ENCODE measurements at places on chromosomes 11 and 22.

DNA sequence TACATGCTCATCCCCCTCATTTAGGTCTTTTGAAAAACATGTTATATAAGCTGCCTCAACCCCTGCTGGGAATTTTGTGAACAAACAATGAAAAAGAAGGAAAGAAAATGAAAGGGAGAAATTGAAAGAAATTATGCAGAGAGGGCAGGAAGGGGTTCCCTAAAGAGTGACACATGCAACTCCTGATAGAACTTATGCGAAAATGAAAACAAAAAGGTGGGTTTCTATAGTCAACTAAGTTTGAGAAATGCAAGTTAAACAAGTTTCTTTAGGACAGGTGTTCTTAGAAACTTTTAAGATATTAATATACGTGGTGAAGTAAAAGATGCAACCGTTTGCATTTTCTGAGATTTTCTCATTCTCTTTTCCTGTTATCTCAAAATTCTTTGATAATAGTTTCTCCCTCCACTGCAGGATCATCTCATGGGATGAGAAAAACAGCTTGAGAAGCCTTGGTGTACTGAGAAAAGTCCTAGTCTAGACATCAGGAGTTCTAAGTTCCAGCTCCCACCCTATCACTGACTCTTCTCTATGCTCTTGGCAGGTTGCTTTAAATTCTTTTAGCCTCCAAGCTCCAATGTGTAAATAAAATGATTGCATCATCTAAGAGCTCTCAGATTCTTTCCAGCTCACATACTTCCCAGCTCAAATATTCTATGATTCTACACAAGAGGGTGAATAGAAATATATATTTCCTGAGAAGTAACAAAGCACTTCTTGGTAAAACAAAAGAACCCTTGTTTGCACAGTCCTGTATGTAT, 109.2 kb downstream of the FAM76B start:
- DNase-seq, result peak; percentile 81

DNA sequence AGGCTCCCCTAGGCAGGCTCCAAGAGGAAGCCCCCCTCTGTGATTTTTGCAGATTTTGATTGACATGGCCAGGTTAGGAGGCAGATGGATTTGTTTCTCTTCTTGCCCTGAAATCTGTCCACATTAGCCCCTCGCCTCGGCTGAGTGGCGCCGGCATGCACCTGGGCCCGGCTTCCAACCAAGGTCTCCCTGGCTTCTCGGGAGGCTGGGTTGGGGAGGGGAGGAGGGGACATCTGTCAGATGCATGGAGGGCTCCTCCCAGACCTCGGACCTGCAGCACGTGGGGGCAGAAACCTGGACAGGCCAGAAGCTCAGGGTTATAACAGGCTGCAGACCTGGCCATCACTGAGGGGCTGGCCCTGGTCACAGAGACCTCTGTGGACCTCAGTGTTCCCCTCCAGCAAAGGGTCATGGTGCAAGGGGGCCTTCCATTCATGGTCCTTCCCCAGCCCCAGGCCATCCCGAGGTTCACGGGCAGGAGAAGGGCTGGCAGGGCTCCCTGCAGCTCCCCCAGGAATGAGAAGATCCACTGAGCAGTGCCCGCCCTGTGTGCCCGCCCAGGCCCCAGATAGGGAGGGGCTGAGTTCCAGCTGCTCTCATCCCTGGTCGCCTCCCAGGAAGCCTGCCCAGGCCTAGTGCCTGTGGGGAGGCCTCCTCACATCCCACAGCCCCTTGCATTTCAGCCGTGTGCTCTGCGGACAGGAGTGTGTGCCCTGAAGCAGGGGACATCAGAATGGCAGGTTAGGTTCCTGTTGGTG, 747.8 kb downstream of the BRD1 start:
- DNase-seq, result no peak

- DNase-seq, result no peak
Observed at GRCh38 chr11:73401217-73401923, 25.2 kb downstream of the RELT start.

- DNase-seq, result peak; percentile 2
Observed at GRCh38 chr11:98600786-98601773, 419.7 kb upstream of the CNTN5 start.

- DNase-seq, result no peak
Observed at GRCh38 chr11:71917646-71918140, 10.7 kb downstream of the XNDC1N start.

- DNase-seq, result peak; percentile 16
Observed at GRCh38 chr11:13837286-13837685, 125.2 kb upstream of the SPON1 start.

- no peak for DNase-seq
Observed at GRCh38 chr11:31243706-31244105, 125.8 kb downstream of the DCDC1 start.

GRCh38 chr11:46978005-46978491, 41.5 kb downstream of the CSTPP1 start:
- no peak for DNase-seq

- DNase-seq, result no peak
Observed at GRCh38 chr11:95922536-95923438, 1.1 kb downstream of the MTMR2 start.

DNA sequence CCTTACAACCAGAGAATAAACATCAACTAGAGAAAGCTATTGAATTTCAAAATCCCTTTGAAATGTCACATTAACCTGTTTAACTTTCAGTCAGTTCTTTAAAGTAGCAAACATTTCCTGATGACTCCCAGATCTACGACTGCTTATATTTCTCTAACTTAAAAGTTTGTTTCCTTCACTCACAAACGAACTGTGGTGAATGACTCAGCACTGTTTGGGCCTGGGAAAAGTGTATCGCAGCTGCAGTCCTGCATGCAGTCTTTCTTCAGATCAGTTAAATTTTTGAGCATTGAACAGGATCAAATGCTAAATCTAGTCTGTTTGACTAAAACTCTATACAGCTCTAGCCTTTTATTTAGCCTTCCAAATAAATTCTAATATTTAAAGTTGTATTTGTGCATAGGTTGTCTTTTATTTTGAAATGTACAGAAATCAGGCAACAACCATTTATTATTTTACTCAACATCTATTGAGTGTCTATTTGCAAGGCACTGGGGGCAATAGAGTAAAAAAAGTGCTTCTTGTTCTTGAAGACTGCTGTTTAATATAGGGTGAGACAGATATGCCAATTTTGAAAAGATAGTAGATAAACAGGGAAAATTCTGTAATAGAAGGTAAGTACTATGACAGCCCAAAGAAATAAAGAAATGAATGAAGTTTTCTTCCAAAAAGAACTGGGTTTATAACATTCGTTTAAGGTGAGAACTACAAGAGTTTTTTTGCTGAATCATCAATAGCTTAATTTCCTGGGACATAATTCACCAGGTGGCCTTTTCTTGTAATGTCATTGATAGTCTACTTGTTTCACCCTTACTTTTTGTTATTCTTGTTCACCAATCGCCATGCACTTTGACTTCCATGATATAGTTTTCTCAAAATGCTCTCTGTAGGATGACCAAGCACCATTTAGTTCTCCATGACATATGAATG, 235.4 kb downstream of the METTL15 start:
- DNase-seq, result peak; percentile 76

- no peak for DNase-seq
Observed at GRCh38 chr22:48025096-48025495, 1262.6 kb downstream of the TBC1D22A start.

DNA sequence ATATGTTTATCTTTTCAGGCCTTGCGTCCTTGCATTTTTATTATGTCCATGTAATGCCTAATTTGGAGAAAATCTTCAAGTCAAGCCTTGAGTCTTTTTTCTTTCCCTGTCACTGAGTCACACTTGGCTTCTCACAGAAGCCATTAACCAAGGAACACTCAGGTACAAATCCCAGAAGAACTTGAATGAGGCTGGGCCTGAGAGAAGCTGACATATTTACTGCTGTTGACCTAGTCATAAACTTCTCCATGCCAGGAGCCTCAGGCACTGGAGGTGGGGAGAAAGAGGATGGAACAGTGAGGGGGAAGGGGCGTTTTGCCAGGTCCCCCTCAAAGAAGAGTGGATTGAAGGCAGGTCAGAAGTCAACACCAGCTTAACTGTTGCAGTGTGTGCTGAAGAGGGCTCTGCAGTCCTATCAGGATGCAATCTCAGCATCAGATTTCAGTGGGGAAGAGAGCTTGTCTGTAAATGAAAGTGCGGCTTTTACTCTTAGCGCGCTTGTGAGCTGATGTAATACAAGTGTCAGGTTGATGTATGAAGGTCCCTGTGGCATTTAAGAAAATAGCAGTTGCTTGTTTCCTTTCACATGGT, 526.0 kb downstream of the ETS1 start:
- peak; percentile 45 for DNase-seq

- no peak for DNase-seq
Observed at GRCh38 chr11:75147875-75148263, 3.0 kb upstream of the SLCO2B1 start.

DNA sequence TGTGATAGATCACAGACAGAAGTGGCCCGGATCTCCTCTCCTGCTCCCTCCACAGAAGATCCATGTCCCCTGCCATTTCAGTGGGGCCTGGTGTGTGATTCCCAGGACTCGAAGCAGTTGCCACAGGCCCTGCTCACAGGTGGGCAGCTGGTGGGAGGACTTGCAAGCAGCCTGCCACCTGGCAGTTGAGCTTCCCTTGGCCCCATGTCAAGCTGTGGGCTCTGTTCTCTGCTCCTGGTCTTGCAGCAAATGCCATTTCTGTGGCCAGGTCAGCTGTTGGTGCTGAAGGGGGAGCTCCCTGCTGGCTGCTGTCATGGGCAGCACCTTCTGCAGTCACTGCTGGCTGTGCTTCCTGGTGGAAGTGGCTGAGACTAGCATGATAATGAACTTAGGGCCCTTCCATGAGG, 59.1 kb upstream of the SLC22A12 start:
- DNase-seq, result no peak

DNA sequence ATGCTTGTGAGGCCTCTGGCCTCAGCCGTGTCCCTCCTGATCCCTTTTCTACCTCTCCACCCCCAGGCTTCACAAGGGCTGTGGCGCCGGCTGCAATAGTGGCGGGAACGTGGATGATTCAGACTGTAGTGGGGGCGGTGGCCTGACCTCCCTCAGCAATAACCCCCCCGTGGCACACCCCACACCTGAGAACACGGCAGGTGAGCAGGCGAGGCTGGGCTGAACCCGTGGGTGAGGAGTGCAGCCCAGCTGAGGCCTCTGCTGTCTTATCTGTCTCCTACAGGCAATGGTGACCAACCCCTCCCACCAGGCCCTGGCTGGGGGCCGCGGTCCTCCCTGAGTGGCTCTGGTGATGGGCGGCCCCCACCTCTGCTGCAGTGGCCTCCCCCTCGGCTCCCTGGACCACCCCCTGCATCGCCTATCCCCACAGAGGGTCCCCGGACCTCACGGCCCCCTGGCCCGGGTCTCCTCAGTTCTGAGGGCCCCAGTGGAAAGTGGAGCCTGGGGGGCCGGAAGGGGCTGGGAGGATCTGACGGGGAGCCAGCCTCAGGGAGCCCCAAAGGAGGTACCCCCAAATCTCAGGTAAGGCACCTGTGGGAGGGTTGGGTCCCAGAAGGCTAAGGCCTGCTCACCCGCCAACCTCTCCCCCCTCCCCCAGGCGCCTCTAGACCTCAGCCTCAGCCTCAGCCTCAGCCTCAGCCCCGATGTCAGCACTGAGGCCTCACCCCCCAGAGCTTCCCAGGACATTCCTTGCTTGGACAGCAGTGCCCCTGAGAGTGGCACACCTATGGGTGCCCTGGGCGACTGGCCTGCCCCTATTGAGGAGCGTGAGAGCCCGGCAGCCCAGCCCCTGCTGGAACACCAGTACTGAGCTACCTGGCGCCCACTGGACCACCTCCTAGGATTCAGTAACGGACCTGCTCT, 1.5 kb upstream of the SIPA1 start:
- no peak for DNase-seq

GRCh38 chr11:297051-297585, 2.2 kb downstream of the IFITM5 start:
- DNase-seq, result no peak

DNA sequence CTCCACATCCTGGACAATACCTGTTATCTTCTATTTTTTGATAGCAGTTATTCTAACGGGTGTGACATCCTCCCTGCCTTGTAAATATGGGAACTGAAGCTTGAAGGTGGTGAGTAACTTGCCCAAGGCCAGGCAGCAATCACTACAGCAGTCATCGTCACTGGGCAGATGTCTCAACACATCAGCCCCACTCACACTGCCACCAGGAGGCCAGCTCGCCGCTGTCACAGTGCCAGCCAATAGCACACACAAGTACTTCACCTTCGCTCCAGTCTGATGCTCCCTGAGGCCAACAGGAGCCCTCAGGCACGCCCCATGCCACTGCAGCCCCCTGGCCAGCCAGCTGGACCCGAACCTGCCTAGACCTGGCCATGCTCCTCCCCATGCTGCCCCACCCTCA, 4.9 kb upstream of the TTLL1 start:
- DNase-seq, result no peak

DNA sequence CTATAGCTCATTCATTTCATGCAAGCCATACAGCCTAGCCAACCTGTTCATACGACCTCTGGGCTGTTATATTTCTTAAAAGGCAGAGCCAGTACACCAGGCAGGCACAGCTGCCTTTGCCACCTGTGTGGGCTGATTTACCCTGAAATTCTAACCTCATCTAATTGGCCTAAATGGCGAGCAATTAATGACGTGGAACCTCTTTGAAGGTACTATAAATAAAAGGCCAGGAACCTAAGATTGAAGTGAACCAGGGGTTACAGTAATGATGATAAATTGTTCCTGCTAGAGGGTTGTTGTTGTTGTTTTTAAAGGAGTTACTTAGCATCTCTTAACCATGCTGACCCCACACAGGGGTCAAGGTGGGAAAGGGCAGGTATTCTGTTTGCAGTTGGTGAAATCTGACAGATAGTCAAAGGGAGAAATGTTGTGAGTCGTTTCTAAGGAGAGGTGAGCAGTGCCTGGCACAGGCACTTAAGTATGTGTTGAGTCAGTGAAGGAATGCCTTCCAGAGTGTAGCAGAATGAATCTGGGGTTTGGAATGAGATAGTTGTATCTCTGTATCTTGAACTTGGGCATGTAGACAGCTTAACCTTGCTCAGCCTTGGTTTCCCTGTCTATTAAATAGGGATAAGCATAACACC, 213.5 kb upstream of the NAV2 start:
- peak; percentile 55 for DNase-seq
